HCT116 (cell line): ENCODE measurements at places on chromosomes 1 and 21.

- DNase-seq, result no peak
These were observed 63.7 kb downstream of the MACF1 start for GRCh38 chr1:39268112-39268581.

DNA sequence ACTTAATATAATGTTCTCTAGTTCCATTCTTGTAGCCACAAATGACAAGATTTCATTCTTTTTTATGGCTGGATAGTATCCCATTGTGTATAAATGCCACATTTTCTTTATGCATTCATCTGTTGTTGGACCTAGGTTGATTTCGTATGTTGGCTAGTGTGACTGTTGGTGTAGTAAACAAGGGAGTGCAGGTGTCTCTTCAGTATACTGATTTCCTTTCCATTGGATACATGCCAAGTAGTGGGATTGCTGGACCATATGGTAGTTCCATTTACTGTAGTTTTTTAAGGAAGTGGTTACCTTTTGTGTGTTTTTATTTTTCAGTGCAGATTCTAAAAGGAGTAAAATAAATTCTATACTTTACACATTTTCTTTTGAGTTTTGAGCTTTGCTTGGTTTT is 5.7 kb downstream of the PARK7 start:
- no peak for DNase-seq

DNA sequence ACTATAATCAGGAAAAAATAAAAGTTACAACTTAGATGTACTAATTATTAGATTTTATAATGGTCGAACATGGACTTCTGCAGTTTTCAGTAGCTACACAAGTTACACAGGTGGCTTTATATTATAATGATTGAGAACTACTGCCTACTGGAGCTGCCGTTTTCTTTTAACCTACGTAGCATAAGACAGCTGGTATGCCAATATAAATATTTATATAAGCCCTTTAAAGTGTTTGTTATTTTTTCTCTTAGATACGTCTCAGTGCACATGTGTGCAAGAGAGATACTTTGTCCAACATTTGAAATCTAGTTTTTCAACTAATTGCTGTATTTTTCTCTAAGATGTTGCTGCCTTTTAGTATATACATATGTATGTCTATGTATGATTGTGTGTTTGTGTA is 42.4 kb downstream of the PDC start:
- DNase-seq, result no peak

- no peak for DNase-seq
These were observed 1594.3 kb downstream of the PLA2G4A start for GRCh38 chr1:188423073-188423472.

GRCh38 chr1:170397061-170397460 is 134.9 kb upstream of the GORAB start:
- no peak for DNase-seq

- DNase-seq, result no peak
These were observed 12.5 kb downstream of the SERINC2 start for GRCh38 chr1:31425301-31426081.

- no peak for DNase-seq
These were observed 14.5 kb downstream of the NUAK2 start for GRCh38 chr1:205306929-205307566.

DNA sequence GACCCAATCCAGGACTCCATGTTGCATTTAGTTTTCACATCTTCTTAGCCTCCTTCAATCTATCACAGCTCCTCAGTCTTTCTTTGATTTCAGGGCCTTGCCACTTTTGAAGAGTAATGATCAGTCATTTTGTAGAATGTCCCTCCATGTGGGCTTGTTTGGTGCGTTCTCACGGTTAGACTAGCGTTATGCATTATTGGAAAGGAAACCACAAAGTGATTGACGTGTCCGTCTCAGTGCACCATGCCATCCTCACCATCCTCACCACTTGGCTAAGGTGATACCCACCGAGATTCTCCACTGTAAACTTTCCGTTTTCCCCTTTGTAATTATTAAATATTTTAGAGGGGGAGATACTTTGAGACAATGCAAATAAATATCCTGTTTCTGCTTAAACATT is 59.6 kb upstream of the OLIG2 start:
- no peak for DNase-seq

DNA sequence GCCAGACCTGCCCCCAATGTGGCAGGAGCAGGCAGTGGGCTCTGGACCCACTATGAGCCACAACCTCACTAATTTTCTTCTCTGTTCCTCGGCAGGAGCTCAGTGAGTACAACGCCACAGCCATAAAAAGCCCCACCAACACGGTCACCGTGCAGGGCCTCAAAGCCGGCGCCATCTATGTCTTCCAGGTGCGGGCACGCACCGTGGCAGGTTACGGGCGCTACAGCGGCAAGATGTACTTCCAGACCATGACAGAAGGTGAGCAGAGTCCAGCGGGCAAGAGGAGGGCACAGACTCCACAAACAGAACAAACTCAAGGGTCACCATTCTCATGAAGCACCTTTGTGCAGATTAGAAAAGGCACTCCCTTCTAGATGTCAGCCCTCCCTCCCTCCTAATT is 79.9 kb downstream of the LACTBL1 start:
- DNase-seq, result no peak

- no peak for DNase-seq
These were observed 59.4 kb upstream of the FAM20B start for GRCh38 chr1:178966312-178966711.

DNA sequence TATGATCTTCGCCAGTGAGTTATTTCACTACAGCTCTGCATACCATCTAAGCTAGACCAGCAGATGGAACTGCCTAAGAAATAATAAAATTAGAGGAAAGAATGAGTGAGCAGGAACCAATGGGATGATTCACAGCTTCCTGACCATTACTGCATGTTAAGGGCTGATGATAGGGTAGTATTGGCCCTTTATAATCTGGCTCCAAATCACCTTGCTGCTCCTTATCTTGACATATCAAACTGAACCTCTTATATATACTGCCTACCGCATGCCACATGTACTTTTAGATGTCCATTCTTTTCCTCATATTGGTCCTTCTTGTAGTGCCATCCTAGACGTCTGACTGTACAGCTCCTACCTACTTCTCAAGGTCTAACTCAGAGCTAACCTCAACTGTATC is 524.4 kb downstream of the DPYD start:
- DNase-seq, result no peak
